Left ventricle myocardium inferior (tissue), 1 donor: ENCODE measurements at places on chromosomes 1 and 21. TPM values are rescaled to one million over a fixed set of nuclear protein-coding genes. Genes with fewer than 3 reads are reported as not detected.
A peak's percentile ranks its signal among the peaks of the same experiment; 100 is the strongest.

SPRR1A gene
- total RNA-seq = not detected

LCE2A gene
- total RNA-seq = not detected

TEX38 gene
- 0.22 TPM for total RNA-seq

MXRA8 gene
- total RNA-seq = 20.2 TPM

ZYG11A gene
- not detected for total RNA-seq

RRP1 gene
- 8.5 TPM for total RNA-seq

GRCh38 chr21:42315296-42315891 lies at the start of gene TFF3:
Gene TFF3, minus strand, starts transcription at chr21:42315409. Its CDS starts 35 bp downstream, at chr21:42315374.
- H3K4me1 ChIP-seq = peaks cover 15% of the 10 kb centered on the region
- H3K27ac ChIP-seq = peak within 1 kb of the TSS; percentile 60
- H3K27me3 ChIP-seq = peaks cover 3% of the 10 kb centered on the region
- no peak for DNase-seq
- no peak within 1 kb of the TSS for H3K4me3 ChIP-seq

GRCh38 chr1:87226341-87226760 lies 102.3 kb upstream of the LMO4 start:
- DNase-seq = peak; percentile 60
- H3K27me3 ChIP-seq = peaks cover 4% of the 10 kb centered on the region
- peak overlapping the region; percentile 23 for H3K4me3 ChIP-seq

DNA sequence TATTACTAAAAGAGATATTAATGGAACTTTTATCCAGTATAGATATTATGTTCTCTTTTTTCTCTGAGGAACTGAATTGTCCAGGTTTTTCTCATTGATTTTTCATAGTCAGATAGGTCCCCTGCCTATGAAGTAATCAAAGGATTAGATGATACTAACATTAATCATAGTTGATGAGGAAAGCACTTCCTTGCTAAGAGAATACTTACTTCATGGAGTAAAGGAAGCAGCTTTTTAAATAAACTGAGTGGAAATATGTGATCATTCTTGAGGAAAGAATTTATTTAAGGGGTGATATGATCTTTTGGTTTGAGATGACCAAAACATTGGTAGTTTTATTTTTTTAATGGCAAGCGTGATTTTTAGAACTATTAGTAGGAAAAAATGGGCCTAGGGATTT lies 58.9 kb downstream of the SWT1 start:
- DNase-seq = no peak
- H3K27me3 ChIP-seq = no peaks in the 10 kb centered on the region
- no peaks in the 10 kb centered on the region for H3K4me1 ChIP-seq
- H3K4me3 ChIP-seq = no peak overlapping the region
- H3K27ac ChIP-seq = no peak overlapping the region

DNA sequence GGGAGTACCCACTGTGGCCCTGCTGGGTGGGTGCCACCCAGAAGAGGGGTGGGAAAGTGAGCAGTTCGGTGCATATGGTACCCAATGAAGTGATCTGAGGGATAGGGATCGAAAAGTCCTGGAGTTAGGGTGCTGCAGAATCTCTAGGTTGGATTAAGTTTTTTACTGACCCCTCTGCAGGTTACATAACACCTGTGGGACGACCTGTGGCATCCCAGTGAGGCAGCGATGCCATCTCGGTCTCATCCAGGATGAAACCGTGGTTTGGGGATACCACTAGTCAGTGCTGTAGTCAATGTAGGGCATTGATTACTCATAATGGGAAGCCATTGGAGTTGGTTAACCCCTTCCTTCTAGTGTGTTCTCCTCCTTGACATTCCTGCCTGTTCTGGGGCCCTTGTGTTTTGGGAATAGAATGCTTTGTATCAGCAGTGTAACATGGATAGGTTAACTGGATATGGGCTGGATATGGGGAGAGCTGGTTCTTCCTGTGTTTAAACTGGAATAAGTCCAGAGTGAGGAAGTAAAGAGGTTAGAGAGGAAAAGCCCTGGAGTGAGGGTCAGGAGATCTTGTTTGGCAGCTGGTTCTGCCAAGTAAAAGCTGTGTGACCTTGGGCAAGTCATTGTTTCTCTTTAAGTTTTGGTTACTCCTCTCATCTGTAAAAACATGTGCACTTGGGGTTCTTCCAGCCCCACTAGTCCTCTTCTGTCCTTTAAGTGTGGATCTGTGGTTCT lies 42.8 kb upstream of the ATF3 start:
- H3K4me3 ChIP-seq = no peak overlapping the region
- H3K36me3 ChIP-seq = no peaks in the 10 kb centered on the region
- peaks cover 25% of the 10 kb centered on the region for H3K4me1 ChIP-seq
- no peaks in the 10 kb centered on the region for H3K27me3 ChIP-seq

- H3K27me3 ChIP-seq = no peaks in the 10 kb centered on the region
- H3K36me3 ChIP-seq = no peaks in the 10 kb centered on the region
- no peak for DNase-seq
- H3K27ac ChIP-seq = no peak overlapping the region
- H3K4me3 ChIP-seq = no peak overlapping the region
These were observed 17.4 kb upstream of the CD1D start for GRCh38 chr1:158163000-158163947.

- H3K27me3 ChIP-seq = no peaks in the 10 kb centered on the region
- H3K4me3 ChIP-seq = no peak overlapping the region
- no peak for DNase-seq
- H3K4me1 ChIP-seq = no peaks in the 10 kb centered on the region
- peaks cover 15% of the 10 kb centered on the region for H3K36me3 ChIP-seq
These were observed 287.0 kb downstream of the SDCCAG8 start for GRCh38 chr1:243542739-243543415.

GRCh38 chr1:6211731-6212130 lies 5.8 kb downstream of the RNF207 start:
- H3K27me3 ChIP-seq = no peaks in the 10 kb centered on the region
- H3K27ac ChIP-seq = no peak overlapping the region
- peaks cover 49% of the 10 kb centered on the region for H3K4me1 ChIP-seq
- peaks cover 57% of the 10 kb centered on the region for H3K36me3 ChIP-seq

DNA sequence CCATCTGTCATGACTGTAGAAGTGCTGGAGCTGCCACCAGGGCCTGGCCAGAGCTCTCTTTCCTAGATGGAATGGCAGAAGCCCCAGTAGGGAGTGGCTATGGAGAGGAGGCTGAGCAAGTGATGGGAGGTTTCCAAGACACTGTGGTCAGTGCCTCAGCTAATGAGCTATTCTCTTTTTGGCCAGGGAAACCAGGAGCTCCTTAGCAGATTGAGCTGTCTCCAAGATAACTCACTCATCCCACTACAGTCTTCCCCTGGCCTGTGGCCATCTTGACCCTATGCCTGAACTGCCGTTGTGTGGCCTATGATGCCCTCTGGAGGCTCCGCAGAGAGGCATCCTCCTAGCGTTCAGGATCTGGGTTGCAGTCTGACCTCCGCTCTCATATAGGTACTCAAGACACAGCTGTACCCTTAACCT lies 60.5 kb downstream of the ERI3 start:
- no peak overlapping the region for H3K27ac ChIP-seq
- H3K4me1 ChIP-seq = peaks cover 18% of the 10 kb centered on the region
- H3K27me3 ChIP-seq = no peaks in the 10 kb centered on the region
- no peak overlapping the region for H3K4me3 ChIP-seq
- DNase-seq = no peak
- H3K36me3 ChIP-seq = peaks cover 46% of the 10 kb centered on the region

DNA sequence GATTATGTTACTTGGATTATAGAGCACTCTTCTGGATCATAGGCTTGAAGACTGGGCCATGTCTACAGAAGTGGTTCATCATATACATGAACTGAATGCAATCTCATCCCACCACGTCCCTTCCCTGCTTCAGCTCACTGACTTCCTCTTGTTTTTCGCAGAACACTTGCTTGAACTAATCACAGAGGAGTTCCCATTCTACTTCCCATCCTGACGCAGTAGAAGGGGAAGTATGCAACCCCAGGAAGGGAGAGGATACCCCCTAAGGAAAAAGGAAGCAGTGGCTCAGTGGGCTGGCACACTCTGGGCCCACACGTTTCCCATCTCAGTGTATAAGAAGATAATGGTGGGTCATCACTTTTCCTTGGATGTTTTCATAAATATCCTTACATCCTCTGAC lies 36.2 kb downstream of the CASQ2 start:
- DNase-seq = no peak
- no peak overlapping the region for H3K27ac ChIP-seq
- no peak overlapping the region for H3K4me3 ChIP-seq
- H3K4me1 ChIP-seq = peaks cover 37% of the 10 kb centered on the region

DNA sequence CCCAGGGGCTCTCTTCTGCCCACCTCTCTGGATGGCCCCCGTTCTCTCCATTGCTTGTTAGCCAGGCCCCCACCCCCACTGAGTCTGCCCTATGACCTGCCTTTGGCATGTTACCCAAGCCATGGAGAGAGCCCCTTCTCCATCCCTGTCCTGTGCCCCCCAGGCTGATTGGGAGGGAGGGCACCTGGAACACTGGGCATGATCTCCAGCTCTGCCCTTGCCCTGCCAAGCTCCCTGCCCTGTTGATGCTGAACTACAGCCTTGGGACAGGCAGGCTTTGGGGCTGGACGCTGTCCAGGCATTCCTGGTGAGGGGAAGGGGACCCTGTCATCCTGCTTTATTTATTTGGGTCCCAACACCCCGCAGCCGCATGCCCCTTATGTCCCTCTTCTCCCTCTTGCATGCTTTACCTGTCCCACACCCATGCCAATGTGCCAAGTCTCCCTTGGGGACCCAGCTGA lies 10.7 kb downstream of the TRIM46 start:
- H3K27me3 ChIP-seq = no peaks in the 10 kb centered on the region
- no peak overlapping the region for H3K4me3 ChIP-seq
- no peaks in the 10 kb centered on the region for H3K36me3 ChIP-seq
- no peak for DNase-seq
- peak overlapping the region; percentile 78 for H3K27ac ChIP-seq

DNA sequence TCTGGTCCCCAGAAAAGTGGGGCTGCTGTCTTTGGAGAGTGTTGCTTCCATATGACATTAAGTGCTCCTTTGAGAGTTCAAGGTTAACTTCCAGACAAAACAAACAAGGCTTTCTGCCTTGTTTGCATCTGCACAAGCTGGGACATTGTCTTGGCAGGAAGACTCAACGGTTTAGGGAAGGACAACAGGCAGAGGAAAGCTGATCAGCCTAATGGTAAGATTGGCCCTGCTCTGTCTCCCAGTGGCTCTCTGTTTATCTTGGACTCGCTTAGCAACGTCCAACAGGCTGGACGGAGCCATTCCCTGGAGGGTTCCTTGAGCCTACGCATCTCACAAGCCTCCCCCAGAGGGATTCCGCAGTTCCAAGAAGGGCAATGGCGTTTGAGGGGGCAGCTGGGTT lies 62.2 kb upstream of the SLC44A3 start:
- no peaks in the 10 kb centered on the region for H3K36me3 ChIP-seq
- peak; percentile 55 for DNase-seq
- H3K4me3 ChIP-seq = no peak overlapping the region
- H3K27ac ChIP-seq = peak overlapping the region; percentile 50
- H3K4me1 ChIP-seq = peaks cover 44% of the 10 kb centered on the region

DNA sequence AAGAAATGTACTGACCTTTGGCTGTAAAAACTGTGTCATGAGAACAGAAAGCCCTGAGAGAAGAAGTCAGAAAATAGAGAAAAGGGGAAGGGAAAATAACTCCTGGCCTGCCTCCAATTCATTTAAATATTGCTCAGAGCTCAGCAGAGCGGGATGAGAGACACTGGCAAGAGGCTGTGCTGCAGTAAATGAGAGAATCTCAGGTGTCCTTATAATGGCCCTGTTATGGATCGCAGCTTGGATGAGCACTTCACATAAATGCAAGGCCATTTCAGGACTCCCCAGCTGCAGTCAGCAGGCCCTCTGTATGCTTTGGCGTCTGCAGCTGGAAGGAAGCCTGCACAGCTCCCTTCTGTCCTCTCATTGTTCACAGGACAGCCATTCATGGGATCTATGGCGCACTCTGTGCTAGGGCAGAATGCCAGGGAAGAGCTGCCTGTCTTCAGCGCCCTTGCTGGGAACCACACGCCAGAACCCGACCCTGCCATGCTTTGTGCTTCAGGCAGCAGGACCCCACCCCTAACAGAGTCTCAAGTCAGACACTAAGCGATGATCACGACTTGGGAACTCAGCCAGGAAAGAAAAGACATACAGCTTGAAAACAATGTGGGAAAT lies 20.7 kb upstream of the ABCB10 start:
- DNase-seq = peak; percentile 61
- H3K4me3 ChIP-seq = peak overlapping the region; percentile 27
- no peaks in the 10 kb centered on the region for H3K27me3 ChIP-seq
